Type B pancreatic cell (in vitro differentiated cells): ENCODE measurements at places on chromosomes 5 and 9. TPM values are rescaled to one million over a fixed set of nuclear protein-coding genes. Genes with fewer than 3 reads are reported as not detected.
A peak's percentile ranks its signal among the peaks of the same experiment; 100 is the strongest.

- no peak for DNase-seq
These were observed 257.9 kb downstream of the PAPPA start for GRCh38 chr9:116411506-116411905.

RNF208 gene
- total RNA-seq: 12.1 and 15.7 TPM in 2 replicates

DNA sequence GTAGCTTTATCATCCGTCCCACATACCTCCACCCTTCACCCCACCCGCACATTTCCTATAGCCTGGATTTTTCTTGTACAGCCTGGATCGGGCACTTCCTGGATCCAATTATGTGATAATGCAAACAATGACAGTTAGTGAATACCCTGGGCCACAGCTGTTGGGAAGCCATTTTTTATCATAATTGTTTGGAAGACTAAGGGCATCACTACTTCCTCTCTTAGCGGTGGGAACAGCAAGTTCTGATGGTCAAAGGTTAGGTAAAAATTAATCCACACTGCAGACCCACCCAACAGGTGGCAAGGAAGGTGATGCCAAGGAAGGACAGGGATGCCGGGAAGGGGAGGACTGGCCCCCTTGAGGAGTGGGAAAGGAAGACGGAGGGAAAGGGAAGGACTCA, 183.7 kb downstream of the SAXO1 start:
- no peak for DNase-seq

SGCD gene
- total RNA-seq: 4.0 and 8.8 TPM in 2 replicates

DNA sequence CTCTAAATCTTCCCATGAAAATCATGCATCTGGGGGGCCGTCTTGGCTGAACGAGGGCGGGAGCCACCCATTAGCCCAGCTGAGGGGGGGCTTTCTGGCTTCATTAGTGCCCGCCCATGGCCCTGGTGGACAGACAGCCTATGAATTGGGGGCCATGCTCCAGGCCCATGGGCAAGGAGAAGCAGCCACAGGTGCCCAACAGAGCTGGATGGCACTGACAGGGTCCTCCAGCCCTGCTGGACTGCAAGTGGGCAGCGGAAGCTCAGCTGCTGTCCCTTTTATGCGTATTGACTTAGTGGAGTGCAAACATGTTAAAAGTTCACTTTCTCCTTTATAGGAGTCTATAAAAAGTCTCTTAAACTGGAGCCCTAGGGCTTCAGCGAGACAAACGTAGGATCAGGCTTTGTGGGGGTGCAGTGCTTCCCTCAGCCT, 75.3 kb downstream of the MACROH2A1 start:
- DNase-seq: no peak

MLANA gene
- total RNA-seq: 12.1 TPM in 1 of 2 replicates, not detected in the other

- DNase-seq: no peak
These were observed 1026.5 kb downstream of the NR2F1-AS1 start for GRCh38 chr5:92554447-92555085.

SH3RF2 gene
- 11.2 and 20.8 TPM in 2 replicates for total RNA-seq

TNFSF8 gene
- 0.19 and 0.43 TPM in 2 replicates for total RNA-seq

DNA sequence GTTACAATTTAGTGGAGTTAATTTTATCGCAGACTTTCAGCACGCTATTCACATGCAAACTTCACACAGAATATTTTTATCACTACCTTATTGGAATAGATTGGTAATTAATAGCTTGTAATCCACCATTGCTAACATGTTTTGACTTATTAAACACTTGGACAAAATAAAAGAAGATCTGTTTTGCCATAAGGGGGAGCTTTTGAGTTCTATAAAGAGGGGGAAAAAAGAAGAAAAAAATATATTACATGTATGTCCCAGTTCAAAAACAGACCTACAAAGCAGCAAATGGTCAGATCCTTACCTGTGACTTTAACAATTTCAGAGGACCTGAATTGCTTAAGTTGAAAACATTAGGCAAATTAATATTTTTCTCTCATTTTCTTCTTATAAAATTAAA, 1.2 kb upstream of the PAPPA start:
- DNase-seq: no peak

- peak; percentile 75 for DNase-seq
These were observed 14.2 kb upstream of the NRARP start for GRCh38 chr9:137316012-137316981.

SHROOM1 gene
- 7.2 and 7.6 TPM in 2 replicates for total RNA-seq

MAP3K1 gene
- total RNA-seq: 40.9 and 48.4 TPM in 2 replicates
